Common myeloid progenitor, CD34-positive (primary cell): ENCODE measurements at places on chromosomes 5 and 9.
A peak's percentile ranks its signal among the peaks of the same experiment; 100 is the strongest.

GRCh38 chr5:124701016-124701415 is 45.4 kb downstream of the ZNF608 start:
- DNase-seq = no peak

DNA sequence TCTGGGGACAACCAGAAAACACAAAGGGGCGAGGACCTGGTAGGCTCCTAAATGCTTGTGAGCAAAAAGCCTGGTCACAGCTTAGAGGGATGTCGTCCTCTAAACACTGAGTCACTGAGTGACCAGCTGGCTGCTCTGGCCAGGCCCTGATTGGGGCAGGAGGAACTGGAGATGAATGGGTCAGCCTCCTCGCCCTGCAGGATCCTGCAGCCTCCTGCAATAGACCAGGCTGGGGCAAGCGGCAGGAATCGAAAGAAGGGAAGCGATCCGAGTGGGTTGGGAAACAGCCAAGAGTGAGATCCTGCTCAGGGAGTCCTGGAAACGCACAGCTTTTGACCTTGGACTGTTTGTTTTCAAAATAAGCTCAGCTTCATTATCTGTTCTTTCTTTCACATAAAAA is 34.1 kb upstream of the MSX2 start:
- no peak for DNase-seq

GRCh38 chr9:127119320-127119709 is 3.1 kb downstream of the ANGPTL2 start:
- DNase-seq = no peak

- DNase-seq = no peak
Observed at GRCh38 chr5:138640138-138640537, 64.9 kb upstream of the HSPA9 start.

DNA sequence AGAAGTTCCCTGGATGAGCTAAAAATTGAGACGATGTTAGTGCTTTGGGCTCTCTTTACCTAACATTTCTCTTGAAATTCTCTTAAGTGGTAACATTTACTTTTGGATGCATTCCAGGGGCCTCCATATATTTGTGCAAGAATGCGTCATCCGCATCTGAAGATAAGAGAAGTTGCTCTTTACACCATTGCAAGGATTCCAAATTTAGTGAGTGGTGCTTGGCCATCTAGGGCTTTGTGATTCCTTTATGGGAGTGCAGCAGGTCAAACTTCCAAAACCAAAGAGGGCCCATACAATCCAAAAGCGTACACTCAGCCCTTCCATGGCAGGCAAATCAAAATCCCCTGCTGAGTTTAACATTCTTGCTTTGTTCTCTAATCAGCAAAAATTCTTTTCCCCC is 102.0 kb upstream of the DMAC1 start:
- DNase-seq = no peak

DNA sequence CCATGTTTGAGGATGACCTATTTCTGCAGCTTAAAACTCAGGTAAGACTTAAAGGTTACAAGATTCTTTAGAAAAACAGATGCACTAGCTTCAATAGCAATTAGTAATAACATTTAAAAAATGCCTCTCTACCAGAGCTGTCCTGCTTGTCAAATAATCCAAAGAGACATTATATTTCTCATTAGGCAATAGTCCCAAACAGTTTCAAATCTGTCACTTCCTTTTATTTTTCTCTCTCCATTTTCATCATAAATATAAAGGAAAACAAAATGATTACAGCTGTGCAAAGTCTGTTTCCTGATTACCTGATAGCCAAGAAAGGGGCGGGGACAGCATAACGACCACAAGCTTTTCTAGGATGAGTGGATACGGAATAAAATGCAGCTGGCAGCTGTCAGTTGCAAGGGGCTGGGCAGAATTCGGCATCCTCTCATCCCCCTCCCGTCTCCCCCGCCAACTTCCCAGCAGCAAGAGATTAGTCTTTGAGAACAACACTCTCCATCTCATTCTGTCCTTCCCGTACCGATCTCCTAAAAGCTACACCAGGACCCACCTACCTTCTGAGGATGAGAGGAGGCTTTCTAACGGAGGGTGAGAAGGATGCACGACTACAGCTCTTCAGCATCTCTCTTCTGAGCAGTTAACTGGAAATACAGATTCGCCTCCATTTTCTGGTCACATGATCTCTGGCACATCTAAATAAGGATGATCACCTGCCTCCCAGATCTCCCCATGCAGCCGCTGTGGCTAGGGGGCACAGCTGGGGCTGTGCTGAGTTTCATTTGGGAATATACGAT is 72.5 kb upstream of the PCA3 start:
- peak; percentile 34 for DNase-seq

DNA sequence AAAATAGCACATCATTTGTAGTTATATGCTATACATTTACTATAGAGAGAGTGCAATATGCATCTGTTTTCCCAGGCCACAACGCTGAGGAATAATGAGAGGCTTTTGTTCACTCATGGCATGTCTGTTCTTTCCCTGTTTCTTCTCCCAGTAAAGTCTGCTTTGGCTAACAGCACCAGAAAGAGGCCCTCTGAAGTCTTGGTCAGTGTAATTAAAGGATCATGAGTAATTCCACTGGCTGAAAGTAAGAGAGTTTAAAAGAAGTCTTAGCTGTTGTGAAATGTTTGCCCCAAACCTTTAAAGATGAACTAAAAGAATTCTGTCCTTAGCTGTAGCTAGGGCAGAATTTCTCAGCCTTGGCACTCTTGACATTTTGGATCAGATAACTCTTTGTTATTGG is 228.8 kb downstream of the TLE4 start:
- DNase-seq = no peak

GRCh38 chr9:76704593-76705204 is 59.5 kb upstream of the PCA3 start:
- peak; percentile 88 for DNase-seq

- DNase-seq = no peak
Observed at GRCh38 chr9:112601636-112602035, 115.0 kb downstream of the KIAA1958 start.

DNA sequence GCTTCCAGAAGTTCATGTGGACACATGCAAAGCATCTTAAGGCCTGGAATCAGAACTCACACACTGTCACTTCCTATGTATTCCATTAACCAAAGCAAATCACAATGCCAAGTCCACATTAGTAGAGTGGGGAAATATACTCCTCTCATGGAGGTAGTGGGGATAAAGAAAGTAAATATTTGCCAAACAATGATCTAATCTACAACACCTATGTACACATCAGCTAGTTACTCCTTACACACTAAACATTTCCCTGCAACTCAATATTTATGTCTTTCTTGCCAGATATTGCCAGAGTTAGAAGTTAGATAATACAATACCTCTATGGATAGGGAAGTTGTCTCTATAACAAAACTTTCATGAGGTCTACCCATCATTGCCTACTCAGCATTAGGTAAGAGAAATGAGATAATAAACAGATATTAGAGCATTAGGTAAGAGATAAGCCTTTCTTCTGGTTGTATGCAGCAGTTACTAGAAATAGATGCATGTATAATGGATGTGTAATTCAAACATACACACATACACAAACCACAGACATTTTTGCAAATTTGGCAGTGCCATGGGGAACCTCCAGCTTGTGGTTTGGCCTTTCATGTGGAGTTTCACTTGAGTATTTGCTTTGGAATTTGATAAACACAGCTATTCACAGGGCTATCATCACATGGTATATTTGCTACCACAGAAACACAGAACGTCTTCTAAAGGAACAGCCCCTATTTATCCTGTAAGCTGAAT is 196.5 kb downstream of the TLE1 start:
- no peak for DNase-seq

GRCh38 chr5:144370273-144370672 is 199.6 kb downstream of the KCTD16 start:
- DNase-seq = no peak

DNA sequence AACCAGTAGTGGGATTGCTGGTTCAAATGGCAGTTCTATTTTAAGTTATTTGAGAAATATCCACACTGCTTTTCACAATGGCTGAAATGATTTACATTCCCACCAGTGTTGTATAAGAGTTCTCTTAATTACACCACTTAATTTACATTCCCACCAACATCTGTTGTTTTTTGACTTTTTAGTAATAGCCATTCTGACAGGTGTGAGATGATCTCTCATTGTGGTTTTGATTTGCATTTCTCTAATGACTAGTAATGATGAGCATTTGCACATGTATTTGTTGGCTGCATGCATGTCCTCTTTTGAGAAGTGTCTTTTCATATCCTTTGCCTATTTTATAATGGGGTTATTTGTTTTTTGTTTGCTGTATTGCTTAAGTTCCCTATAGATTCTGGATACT is 688.3 kb downstream of the PRR16 start:
- DNase-seq = no peak

- no peak for DNase-seq
Observed at GRCh38 chr5:93303291-93303691, 277.7 kb downstream of the NR2F1-AS1 start.

- peak; percentile 17 for DNase-seq
Observed at GRCh38 chr5:109694451-109694891, 4.7 kb downstream of the MAN2A1 start.

DNA sequence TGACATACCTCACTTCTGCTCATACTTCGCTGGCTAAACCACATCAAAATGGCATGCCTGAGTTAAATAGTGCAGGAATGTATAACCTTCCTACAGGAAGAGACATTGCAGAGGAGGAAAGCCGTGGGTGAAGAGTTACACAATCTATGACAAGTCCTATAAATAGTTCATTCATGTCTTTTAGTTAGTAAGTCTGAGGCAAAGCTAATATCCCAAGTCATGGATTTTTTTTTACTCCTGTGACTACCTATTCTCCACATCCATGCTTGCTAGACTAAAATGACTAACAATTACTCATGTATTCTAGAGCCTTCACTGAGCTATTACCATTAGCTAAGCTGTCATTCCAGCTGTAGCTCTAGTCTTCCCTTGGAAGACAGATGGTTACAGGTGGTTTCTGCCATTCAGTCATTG is 391.3 kb downstream of the NR2F1-AS1 start:
- no peak for DNase-seq

DNA sequence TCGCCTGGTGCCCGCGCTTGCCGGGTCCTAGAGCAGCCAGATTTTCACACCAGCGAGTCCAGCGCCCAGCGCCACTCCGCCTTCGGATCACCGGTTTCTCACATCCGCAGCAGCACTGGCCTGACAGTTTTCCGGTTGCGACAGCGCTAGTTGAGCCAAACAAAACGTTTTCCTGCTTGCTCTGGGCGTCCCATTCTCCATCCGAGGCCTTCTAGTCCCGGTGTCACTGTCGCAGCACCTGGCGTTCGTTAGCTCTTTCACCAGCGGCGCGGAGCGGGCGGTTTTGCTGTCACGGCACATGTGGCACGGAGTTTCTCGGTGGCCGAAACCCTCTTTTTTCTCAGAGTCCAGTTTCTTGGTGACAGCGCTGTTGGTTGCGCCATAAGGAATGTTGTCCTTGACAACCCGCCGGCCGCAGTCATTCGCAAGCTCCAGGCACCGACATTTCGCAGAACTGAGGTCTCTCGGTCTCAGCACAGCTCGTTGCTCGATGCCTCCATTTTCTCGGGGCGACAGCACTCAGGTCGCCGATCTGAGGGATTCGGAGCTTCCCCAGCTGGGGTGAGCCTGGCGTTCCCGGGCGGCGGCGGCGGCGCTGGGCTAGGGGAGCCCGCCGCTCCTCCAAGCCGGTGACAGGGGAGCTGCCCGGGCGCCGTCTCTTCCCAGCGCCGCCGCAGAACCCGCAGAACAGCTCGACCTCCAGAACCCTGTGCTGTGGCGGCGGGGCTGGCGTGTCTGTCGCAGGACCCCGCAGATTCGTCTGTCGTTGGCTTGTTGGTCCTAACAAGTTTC is 47.8 kb downstream of the ANXA2R start:
- DNase-seq = peak; percentile 96

GRCh38 chr5:61097465-61097864 is 64.8 kb downstream of the SMIM15 start:
- DNase-seq = no peak

GRCh38 chr9:113011911-113012381 is at the start of gene ZNF883:
TSS of gene ZNF883 (minus strand) at chr9:113012192.
- peak; percentile 76 for DNase-seq
